ENCODE measurements at places on chromosomes 7 and 10.

- DNase-seq = no peak
Observed at GRCh38 chr7:159000859-159001435, 143.7 kb downstream of the VIPR2 start.

- no peak for DNase-seq
Observed at GRCh38 chr7:1695800-1696454, 25.9 kb downstream of the ELFN1 start.

- no peak for DNase-seq
Observed at GRCh38 chr10:102627291-102627735, 17.0 kb upstream of the TRIM8 start.

DNA sequence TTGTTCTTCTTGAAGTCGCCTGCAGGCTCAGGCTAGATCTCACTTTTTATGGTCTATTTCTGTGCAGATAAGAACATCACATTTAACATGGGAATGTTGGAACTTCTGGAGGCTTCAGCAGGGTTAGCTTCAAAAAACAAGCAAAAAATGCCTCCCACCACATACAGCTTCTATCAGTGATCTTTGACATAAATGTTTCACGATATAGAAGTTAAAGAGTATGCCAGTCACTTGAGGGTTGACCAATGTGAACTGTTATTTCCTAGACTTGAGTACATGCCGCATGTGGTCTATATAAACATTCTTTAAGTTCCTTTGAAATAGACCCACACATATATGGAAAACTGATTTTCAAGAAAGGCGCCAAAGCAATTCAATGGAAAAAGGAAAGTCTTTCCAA is 219.2 kb upstream of the KLF14 start:
- no peak for DNase-seq

DNA sequence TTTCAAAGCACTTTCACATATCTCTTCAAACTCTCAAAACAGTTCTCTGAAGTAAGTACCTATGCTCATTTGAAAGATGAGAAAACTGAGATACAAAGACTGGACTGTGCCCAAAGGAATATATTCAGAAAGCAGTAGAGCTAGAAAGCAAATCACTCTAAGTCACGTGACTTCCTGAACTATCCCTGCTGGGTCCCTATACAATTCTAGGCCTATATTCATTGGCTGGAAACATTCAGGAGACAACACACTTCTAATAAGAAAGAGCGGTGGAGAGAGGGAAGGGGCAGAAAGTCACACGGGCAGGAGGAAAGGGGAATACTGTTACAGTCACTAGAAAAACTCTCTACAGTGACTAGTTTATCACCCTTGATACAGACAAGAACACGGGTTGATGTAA is 140.0 kb downstream of the CHCHD3 start:
- DNase-seq = no peak

DNA sequence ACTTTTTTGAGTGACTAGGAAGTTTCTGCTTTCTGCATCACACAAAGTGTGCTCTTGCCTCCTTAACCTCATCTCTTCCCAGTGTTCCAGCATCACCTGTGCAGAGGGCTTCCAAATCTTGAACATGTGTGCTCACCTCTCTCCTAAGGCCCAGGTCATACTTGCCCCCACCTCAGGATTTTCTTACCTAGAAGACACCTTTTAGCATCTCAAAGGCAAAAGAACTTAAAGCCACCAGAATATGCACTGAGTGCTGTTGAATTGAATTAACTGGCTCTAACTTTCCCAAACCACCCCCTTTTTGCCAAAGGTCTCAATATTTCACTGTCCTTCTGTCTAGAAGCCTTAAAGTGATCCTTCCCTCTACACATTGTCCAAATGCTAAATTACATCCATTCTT is 66.5 kb downstream of the SRI start:
- no peak for DNase-seq

DNA sequence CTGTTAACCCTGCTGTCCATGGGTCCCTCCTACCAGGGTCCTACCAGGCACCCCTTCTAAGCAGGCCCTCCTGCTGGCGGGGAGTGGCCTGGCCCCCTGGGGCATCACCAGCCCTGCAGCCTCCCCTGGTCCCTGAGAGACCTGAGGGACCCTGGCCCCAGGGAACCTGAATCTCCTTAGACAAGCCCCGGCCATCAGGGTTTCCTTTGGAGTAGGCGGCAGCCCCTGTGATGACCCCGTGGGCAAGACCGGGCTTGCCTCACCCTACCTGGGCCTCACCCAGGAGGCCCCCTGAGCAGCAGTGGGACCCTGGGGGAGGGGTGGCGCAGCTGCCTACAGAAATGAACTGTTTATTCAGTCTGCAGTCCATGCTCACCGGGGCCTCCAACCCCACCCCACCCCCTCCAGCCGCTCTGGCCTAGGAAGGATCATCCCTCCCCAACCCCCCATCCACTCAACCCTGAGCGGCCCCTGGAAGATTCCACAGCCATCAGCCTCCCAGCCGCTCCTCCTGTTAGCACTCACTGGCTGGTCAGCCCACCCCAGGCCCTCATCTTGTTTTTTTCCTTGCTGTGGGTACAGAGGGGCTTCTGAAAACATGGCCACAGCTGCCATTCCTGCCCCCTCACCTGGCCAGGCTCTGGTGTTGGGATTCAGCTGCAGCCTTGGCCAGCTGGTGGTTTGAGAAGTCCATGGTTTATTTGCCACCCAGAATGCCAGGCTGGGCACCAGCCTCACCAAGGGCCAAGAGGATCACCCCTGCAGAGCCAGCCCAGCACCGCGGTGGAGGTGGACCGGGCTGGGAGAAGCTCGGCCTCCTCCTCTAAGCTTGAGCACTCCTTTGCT is 34.8 kb upstream of the CHST15 start:
- DNase-seq = no peak

DNA sequence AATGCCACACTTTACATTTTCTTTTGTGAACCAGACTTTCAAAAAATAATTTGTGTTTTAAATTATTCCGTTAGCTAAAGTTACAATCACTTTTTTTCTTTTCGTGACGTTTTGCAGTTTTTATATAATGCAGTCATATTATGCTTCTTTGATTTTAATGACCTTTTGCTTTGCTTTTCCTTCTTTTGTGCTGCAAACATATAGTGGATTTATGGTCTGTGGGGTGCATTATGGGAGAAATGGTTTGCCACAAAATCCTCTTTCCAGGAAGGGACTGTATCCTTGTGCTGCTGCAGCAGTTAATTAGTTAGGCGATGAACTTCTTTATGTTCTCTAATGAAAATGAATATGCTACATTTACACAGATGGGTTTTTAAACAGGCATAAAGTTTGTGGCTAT is 117.4 kb downstream of the MAPK8 start:
- no peak for DNase-seq

- DNase-seq = no peak
Observed at GRCh38 chr7:52413051-52413450, 622.4 kb upstream of the POM121L12 start.

DNA sequence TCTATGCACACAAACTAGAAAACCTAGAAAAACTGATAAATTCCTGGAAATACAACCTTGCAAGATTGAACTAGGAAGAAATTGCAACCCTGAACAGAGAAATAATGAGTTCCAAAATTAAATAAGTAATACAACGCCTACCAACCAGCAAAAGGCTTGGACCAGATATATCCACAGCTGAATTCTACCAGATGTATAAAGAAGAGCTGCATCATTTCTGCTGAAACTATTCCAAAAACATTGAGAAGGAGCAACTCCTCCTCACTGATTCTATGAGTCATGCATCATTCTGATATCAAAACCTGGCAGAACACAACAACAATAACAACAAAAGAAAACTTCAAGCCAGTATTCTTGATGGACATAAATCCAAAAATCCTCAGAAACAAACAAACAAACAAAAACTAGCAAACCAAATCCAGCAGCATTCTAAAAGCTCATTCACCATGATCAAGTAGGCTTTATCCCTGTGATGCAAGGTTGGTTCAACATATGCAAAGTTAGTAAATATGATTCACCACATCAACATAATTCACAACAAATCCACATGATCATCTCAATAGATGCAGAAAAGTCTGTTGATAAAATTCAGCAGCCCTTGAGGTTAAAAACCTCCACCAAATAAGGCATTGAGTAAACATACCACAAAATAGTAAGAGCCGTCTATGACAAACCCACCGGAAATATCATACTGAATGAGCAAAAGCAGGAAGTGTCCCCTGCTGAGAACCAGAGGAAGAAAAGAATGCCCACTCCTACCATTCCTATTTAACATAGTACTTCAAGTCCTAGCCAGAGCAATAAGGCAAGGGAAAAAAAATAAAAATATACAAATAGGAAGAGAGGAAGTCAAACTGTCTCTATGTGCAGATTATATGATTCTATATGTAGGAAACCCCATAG is 98.2 kb downstream of the PCDH15 start:
- no peak for DNase-seq

DNA sequence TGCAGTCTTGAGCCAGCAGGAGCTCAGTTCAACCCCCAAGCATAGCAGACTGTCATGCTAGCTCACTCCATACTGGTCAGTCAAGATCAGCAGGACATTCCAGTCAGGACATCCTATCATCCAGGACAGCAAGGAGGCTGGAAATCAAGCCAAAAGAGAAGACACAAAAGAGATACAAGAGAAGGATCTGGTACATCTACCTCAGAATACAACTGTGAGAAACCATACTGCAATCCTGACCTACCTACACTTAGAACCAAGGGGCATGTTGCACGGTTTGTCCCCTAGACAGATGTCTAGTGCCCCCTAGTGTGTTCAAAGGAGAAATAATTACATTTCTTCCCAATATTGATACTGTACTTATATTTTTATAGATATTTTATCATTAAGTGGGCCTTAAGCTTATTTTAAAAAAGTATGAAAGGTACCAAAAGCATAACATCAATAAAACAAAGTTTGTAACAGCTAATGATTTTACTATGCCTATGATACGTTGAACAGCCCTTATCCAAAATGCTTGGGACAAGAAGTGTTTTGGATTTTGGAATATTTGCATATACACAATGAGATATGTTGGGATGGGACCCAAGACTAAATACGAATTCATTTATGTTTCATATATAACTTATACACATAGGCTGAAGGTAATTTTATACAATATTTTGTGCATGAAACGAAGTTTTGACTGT is 26.7 kb downstream of the ERCC6 start:
- peak; percentile 4 for DNase-seq

- no peak for DNase-seq
Observed at GRCh38 chr7:37141742-37142141, 306.9 kb downstream of the ELMO1 start.

- no peak for DNase-seq
Observed at GRCh38 chr7:135320268-135320667, 86.6 kb downstream of the STRA8 start.
